ENCODE measurements at places on chromosomes 12 and 14.

- no peak for DNase-seq
These were observed 8.9 kb upstream of the RNF212B start for GRCh38 chr14:23228812-23229211.

GRCh38 chr12:75908961-75909605 is 122.5 kb downstream of the PHLDA1 start:
- no peak for DNase-seq

GRCh38 chr12:44317651-44318126 is 481.8 kb downstream of the TMEM117 start:
- no peak for DNase-seq

DNA sequence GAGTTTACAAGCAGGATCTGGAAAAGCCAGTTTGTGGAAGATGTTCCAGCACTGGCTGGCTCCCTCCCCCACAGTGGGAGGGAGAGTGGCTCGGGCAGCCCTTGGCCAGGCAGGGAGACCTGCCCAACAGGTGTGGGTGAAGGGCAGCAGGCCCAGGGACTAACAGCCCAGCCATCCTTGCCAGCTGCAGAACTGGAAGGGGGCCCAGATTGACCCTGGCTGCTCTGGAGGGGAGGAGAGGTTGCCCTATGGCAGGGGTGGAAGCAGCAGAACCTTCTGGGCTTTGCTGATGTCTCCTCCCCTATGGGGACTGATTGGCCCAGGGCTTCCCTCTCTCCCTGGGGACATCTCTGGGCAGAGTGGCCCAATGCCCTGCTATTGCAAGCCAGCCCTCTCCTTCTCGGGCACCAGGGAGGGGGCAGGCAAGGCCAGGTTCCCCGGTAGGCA is 20.5 kb downstream of the IRF2BPL start:
- no peak for DNase-seq

DNA sequence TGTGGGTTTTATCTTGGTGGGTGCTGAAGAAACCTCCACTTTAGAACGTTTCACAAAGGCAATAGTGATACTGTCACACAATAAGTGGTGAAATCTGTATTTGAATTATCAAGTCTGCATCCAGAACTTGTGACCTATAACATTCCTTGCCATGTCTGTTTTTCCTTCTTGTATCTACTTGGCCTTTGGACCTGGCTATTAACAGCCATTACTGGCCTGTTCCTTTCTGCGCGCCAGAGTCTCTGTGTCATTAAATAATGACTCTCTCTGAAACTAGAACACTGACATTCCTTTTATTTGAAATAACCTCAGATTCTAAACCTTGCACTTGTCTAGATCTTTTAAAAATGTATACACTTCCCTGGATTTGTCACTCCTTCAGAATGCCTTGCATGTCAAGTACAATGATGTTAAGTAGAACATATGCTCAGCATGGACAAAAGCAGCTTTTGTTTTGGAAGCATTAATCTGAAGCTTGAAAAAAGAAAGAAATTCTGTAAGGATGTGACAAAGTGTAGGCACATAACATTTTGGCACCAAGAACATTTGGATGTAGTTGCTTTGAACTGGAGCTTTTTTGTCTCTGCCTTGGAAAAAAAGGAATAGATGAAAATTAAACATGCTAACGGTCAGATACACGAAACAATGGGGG is 95.5 kb upstream of the RPL10L start:
- no peak for DNase-seq

- no peak for DNase-seq
These were observed 903.7 kb upstream of the USP15 start for GRCh38 chr12:61356485-61356884.

GRCh38 chr12:131724534-131724933 is 13.6 kb downstream of the SFSWAP start:
- no peak for DNase-seq

- DNase-seq = no peak
These were observed 192.8 kb downstream of the NRXN3 start for GRCh38 chr14:78363008-78363407.

GRCh38 chr14:31529053-31529452 is 32.2 kb upstream of the NUBPL start:
- DNase-seq = no peak

- DNase-seq = no peak
These were observed 25.7 kb downstream of the RDH12 start for GRCh38 chr14:67727361-67727760.

GRCh38 chr12:92844151-92844763 is 84.8 kb downstream of the EEA1 start:
- DNase-seq = no peak

DNA sequence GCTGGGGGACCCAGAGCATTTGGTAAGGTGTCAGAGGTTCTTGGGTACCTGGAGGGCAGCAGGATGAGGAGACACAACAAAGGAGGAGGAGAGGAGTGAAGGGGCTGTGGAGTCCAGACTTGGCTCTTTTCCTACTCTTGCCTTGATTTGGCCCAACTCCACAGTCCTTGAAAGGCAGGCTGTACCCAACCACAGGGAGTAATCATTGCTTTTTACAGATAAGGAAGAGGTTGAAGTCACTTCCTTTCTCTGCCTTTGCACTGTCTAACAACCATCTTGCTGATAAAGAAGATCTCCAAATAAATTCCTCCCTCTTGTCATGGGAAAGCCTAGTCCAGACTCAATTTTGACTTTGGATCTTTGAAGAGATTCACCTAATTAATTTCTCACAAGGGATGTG is 226.8 kb upstream of the HMGA2 start:
- DNase-seq = no peak

DNA sequence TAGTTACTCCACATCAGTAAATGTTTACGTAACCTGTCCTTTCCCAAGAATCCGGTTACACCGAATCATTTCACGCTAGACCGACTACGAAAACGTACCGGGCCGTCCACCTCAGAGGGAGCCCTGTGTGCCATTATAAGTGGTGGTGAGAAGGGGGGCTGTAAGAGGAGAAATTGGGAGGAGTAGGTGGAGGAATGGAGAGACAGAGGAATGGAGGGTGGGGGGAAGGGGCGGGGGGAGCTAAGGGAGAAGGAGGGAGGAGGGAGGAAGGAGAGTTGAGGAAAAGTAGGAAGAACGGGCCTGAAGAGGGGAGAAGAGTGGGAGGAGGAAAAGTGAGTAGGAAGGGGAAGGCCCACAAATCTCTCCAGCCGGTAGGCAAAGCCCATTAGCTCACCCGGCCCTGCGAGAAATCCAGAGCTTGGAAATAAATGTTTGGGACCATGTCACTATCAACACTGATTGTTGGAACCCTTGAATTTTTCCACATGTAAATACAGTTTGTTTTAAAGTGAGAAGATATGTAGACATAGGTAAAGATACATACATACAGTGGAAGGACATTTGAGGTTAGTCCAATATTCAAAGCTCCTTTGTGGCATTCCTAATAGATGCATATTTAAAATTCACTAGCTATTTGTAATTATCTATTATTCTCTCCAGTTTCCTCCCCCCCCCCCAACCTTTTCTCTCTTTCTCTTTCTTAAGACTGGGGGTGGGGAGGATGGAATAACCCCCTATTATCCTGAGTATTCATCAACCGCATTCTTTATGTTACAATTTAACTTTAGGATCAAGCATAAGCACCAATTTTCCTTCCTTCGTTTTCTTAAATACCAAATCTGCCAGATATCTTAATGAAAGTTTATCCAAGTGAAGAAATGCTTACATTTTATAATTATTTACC is 2.1 kb upstream of the FOXG1 start:
- DNase-seq = no peak

GRCh38 chr12:34606749-34607519 is 584.6 kb downstream of the ALG10 start:
- no peak for DNase-seq

- DNase-seq = no peak
These were observed 104.2 kb downstream of the ST8SIA1 start for GRCh38 chr12:22230280-22230794.
